HT1080 (cell line): ENCODE measurements at places on chromosomes 3 and 15. TPM values are rescaled to one million over a fixed set of nuclear protein-coding genes. Genes with fewer than 3 reads are reported as not detected.

TXNRD3 gene
- total RNA-seq: 8.8 and 10.3 TPM in 2 replicates

GABRA5 gene
- 0.59 and 0.97 TPM in 2 replicates for total RNA-seq

ADPRH gene
- total RNA-seq: not detected in 2 replicates

CPA3 gene
- not detected in 2 replicates for total RNA-seq

TEX55 gene
- not detected in 2 replicates for total RNA-seq

WDR76 gene
- total RNA-seq: 15.1 and 19.6 TPM in 2 replicates

RASGRF1 gene
- total RNA-seq: 0.14 and 1.2 TPM in 2 replicates

GOLGA6L4 gene
- total RNA-seq: 0.03 and 0.29 TPM in 2 replicates

CFAP100 gene
- total RNA-seq: not detected in 2 replicates

DNA sequence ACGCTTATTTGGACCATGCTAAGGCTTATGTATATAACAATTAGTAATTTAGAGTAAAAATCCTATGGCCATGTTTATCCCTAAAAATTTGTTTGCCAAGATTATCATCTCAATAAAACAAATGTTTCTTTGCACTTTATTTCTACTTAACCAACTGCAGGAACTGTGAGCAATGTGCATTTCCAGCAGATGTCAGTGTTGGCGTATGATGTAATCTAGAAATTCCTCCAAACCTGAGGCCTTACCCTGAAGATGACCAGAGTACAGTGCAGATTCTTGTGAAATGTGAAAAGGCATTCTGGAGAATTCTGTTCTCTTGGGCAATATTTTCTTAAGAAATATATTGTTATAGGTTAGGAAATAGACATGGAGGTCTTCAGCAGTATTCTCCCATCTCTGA is 205.9 kb downstream of the MBNL1 start:
- DNase-seq: peak; percentile 59

DNA sequence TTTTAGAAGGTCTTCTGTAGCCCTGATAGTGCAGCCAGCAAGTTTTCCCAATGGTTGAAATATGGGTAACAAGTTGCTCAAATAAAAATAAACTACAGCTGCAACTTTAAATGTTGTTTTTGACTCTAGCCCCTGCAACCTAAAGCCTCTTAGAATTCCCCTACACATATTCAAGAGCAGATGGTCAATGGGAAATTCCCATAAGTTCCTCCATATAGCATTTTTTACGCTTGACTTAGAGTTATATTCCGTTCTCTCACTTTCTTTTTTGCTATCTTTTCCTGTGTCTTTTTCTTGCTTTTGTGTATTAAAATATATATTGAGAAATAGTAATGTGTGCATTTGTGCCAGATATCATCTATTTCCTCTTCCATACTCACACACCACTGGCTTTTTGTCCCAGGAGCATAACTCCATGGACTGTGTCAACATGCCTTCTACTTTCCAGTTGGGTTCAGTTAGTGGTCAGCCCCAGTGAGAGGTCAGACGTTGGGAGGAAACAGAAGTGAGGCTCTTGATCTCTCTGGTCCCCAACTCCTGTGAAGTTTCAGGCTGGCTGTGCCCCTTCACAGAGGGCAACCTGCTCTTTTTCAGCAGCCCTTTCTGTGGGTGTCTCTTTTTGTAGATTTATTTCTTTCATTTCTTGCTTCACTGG is 63.3 kb upstream of the TP63 start:
- no peak for DNase-seq

DNA sequence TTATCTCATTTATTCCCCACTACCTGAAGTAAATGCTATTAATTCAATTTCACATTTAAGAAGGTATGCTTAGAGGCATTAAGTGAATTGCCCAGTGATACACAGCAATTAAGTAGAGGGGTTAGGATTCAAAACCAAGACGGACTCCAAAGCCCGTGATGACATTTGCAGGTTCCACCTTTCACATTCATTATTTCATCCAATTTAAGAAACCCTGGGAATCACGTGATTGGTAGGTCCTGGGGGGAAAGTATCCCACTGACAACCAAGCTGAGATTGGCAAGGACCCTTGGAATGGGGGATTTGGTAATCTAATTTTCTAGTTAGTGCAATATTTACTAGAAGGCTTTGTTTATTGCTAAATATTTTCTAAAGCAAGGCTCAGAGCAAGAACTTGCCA is 1.8 kb downstream of the POMGNT2 start:
- DNase-seq: no peak

GRCh38 chr15:64623347-64623996 is 151.9 kb downstream of the RBPMS2 start:
- no peak for DNase-seq

- DNase-seq: no peak
These were observed at the start of gene ISLR2 for GRCh38 chr15:74130155-74130848. Gene ISLR2, plus strand, starts transcription at chr15:74130586. Its CDS starts 2,169 bp downstream, at chr15:74132755.

DNA sequence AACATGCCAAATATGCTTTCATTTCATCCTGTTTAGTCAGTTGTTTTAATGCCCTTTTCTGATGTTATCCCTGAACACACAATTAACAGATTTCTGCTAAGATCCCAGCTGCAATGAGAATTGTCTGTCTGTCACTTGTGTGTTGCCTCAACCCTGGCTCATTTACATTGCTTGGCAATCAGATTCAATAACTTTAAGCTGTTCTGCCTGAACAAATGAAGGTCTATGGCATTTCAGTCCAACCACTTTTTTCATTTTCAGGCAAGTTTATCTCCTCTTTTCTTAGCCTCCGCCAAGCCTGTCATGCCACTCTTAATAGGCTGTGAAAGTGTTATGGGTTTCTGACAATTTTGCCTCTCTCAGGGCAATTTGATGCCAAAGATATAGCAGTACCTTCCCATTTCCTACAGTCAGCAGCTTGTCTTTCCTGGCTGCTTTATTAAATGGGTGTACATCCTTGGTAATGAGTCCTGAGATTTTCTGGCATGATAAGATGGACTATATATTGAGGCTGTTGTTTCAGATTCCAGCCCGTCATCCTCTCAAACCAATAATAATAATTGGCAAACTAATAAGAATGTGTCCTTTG is 68.7 kb upstream of the ADAMTS9 start:
- DNase-seq: no peak

DNA sequence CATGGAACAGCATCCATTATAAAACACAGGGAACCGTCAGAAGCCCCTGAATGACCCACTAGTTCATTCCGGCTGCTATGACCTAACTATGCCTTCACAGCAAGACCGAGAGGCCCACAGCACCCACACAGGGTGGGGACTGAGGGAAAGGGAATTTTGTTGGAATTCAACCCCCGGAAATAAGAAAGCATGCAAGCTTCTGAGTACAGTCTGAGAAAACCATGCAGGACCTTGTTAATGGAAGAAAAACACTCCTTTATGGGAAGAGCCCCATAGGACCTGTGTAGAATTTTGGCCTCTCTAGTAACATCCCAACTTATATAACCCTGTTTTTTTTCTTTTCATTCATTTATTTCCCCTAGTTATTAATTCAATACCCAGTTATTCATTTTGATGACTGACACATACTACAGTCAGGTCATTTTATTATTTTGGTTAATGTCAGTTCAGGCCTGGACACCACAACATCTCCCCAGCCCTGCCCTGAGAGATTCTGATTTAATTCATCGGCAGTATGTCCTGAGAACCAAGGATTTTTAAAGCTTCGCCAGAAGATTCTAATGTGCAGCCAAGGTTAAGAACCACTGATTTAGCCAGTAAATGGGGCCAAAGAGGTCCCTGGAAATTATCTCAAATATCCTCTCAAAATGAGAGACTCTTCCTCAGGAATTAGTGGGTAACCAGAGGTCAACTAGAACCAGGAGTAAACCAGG is 231.6 kb upstream of the GOLGA6L4 start:
- DNase-seq: no peak

DNA sequence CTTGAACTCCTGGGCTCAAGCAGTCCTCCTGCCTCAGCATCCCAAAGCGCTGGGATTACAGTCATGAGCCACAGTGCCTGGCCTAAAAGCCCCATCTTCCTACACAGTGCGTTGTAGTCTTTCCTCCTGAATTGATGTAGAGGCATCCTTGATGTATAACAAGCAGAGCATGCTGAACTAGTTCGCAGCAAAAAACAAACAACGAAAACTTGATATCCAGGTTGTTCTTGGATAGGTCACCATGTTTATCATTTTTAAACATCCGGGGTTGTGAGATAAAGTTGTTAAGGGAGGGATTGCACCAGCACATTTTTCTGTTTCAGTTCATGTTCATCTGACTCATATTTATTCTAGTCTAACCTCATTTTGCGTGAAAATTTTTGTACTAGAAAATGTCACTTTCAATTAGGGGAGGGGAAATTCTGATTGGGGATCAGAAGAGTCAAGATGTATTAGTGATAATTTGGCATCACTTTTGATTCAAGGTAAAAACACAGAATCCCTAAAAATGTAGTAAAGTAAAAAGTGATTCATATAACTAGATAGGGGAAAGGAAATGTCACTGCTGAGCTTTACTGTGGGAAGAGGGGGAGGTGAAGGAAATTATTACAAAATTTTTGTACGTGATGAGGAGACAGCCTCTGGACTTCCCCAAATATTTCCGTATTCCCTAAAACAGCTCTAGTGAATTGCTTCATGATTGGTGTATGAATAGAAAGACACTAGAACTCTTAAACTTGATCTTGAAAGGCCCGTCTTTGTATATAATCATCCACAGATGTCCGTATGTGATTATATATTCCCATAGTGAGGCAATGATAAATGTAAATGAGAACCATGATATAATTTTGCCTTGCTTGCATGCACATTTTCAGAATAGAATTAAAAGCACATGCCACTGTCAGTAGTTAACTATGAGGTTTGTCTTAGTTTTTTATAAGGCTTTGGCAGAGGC is 22.9 kb downstream of the RAB8B start:
- peak; percentile 24 for DNase-seq

DNA sequence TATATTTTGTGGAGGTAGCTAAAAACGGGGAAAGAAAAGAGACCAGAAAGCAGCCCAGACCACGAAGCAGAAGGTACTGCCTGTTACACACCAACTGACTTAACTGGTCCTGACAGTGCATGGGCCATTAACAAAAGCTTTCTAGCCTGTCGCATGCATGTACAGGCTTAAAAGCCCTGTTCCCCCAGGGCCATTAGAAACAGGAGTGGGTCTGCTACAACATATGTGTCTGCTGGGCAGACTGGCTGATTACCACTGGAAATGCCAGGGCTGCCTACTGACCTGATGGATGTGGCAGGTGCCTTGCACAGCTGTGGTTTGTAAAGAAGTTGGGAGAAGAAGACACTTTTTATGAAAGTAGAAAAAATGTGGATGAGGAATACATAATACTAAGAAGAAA is 137.4 kb downstream of the GAP43 start:
- DNase-seq: no peak

DNA sequence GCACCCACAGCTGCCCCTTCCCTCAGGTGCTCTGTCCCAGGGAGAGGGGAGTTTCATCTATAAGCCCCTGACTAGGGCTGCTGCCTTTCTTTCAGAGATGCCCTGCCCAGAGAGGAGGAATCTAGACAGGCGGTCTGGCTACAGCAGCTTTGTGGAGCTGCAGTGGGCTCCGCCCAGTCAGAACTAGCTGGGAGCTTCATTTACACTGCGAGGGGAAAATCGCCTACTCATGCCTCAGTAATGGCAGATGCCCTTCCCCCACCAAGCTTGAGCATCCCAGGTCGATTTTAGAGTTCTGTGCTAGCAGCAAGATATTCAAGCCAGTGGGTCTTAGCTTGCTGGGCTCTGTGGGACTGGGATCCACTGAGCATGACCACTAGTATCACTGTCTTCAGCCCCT is 181.2 kb upstream of the RARB start:
- peak; percentile 10 for DNase-seq

DNA sequence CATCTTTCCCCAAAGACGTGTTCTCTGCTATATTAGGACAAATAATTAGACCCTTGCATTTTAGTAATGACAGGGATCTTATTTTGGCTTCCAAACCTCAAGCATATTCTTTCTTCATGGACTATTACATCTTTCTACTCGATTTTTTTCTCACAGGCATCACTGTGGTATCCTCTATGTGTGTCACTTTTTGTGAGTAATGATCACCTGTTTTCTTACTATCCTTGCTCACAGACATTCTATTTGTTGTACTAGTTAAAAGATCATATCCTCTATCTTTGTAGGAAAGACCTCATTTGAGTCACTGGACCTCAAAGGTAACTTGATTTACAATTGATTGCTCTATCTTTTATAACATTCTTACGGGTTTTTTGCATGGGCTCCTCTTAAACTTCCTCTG is 6.8 kb downstream of the C3orf80 start:
- DNase-seq: peak; percentile 52

- DNase-seq: peak; percentile 72
These were observed 711 bp downstream of the XXYLT1 start for GRCh38 chr3:195270079-195270816.
